ENCODE measurements at places on chromosomes 1 and 21.

DNA sequence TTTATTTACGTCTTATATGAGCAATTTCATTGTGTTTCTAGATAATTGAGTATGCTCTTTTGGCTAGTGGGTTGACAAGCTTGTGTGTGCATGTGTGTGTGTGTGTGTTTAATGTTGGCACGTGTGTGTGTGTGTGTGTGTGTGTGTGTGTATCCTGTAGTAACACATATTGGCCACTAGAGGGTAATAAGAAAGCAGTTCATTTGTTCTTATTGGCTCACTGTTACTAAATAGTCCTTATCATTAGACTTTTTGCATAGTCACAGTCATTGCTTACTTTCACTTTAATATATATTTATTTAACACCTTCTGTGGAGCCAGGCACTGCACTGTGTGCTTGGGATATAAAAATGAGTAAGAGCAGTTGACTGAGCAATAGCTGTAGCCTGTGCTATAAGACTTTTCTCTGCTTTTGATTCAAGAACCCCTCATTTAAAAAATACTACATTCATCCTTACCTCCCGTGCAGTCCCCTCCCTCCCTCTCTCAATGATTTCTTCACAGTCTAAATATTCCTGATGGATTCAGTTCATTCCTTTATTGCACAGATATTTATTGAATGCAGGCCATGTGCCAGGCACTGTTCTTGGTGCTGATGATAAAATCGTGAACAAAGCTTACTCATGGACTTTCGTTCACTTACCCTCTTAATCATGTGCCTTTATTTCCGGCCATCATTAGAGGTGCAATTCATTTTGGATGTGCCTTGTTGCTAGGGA is 96.7 kb downstream of the DYRK1A start:
- no peak for DNase-seq

GRCh38 chr1:58307431-58307830 is 239.1 kb downstream of the OMA1 start:
- DNase-seq = no peak

DNA sequence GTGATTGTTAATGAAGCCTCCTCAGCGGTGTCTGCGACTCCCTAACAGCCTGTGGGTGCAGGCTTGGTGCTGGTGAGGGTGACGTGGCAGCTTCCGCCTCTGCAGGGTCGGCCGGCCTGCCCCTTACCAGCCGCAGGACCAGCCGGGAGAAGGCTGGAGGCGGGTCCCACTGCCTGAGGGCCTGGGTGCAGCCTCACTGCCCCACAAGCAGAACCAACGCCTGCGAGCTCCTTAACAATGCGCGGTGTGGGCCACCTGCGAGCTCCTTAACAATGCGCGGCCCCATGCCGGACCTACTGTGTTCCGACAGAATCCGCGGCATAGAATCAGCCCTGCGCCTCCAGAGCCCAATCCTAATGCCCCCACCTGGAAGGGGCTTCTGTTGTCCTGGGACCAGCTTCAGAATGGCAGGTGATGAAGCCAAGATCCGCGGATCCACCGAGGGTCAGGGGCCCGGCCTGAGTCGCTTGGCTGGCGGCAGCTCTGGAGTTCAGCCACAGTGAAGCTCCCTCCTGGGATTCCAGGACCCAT is 54.4 kb upstream of the AJAP1 start:
- DNase-seq = no peak

DNA sequence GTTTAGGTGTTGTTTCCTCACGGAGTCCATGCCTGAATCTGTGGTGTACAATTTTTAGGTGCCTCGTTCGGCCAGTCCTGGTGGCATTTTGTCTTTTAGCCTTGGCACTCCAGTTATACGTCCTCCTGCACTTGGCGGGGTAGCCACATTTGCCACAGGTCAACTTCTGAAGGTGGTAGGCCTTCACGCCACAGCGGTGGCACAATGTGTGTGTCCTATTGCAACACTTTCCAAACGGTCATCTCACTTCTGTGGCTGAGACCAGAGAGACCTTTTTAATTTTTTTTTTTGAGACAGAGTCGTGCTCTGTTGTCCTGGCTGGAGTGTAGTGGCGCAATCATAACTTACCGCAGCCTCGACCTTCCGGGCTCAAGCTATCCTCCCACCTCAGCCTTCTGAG is 49.1 kb downstream of the CAMTA1 start:
- no peak for DNase-seq

GRCh38 chr1:7257225-7257624 is 472.0 kb downstream of the CAMTA1 start:
- DNase-seq = no peak

- no peak for DNase-seq
These were observed 2.0 kb upstream of the RCSD1 start for GRCh38 chr1:167627865-167628641.

- DNase-seq = no peak
These were observed 19.5 kb downstream of the MAPKAPK2 start for GRCh38 chr1:206704226-206704625.

Measured in cortex of kidney (tissue), 1 donor.